ENCODE measurements at places on chromosomes 5 and 9. TPM values are rescaled to one million over a fixed set of nuclear protein-coding genes. Genes with fewer than 3 reads are reported as not detected.

The NAIP gene
- 4.6 TPM for total RNA-seq

The GFI1B gene
- not detected for total RNA-seq

The HACD4 gene
- 1.2 TPM for total RNA-seq

The SLC46A2 gene
- not detected for total RNA-seq

The SHLD3 gene
- 7.3 TPM for total RNA-seq

The GRIA1 gene
- total RNA-seq, result 0.50 TPM

The CXCL14 gene
- 52.5 TPM for total RNA-seq

The DDX4 gene
- not detected for total RNA-seq

DNA sequence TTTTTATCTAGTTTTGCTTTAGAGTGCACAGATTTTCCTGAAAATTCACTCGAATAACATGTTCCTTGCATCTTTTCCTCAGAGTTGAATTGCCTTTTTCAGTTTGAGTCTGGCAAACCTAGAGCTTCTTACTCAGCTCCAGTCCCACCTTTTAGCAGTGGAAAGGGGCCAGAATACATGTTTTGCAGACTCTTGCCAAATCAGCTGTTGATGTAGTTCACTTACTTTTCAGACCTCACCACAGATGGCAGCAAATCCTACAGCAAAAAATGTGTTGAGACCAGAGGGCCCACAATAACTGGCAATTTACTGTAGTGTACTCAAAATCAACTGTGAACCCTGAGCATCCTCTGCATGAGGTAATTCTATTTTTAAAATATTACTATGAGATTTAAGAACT is 545.2 kb upstream of the ACO1 start:
- no peak overlapping the region for H3K4me3 ChIP-seq
- no peak overlapping the region for H3K27ac ChIP-seq
- no peaks in the 10 kb centered on the region for H3K27me3 ChIP-seq
- no peaks in the 10 kb centered on the region for H3K4me1 ChIP-seq

DNA sequence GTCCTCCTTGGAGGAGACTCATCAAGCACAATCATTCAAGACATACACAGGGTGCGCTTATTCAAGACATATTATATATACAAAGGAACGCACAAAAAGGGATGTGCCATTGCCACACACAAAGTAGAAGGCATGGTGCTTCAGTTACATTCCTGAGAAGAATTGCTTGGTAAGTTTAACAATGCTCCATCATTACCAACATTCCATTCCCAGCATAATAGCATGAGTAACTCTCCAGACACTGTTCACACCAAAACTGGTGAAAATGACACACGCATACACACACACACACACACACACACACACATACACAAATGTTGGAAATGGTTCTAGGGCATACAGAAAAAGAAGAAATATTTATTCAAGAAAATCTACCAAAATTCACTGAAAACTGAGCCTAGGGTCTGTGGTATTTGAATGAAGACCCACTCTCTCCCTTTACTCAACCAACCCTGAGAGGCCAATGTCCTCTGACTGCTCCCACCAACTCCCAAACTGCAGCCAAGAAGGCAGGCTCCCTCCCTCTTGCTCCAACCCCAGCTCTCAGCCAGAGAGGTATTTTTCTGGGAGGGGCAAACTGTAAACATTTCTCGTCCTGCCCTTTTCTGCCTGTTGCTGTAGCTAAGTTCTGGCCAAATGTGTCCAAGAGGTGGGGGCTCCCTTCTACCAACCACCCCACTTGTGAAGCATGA is 19.9 kb downstream of the UGT3A1 start:
- H3K36me3 ChIP-seq, result no peaks in the 10 kb centered on the region
- H3K27ac ChIP-seq, result no peak overlapping the region
- no peaks in the 10 kb centered on the region for H3K27me3 ChIP-seq
- H3K4me3 ChIP-seq, result no peak overlapping the region
- H3K4me1 ChIP-seq, result no peaks in the 10 kb centered on the region

GRCh38 chr9:6305954-6306563 is 22.1 kb upstream of the TPD52L3 start:
- H3K4me1 ChIP-seq, result no peaks in the 10 kb centered on the region
- DNase-seq, result peak; percentile 38
- no peaks in the 10 kb centered on the region for H3K27me3 ChIP-seq
- no peak overlapping the region for H3K4me3 ChIP-seq
- H3K36me3 ChIP-seq, result no peaks in the 10 kb centered on the region

DNA sequence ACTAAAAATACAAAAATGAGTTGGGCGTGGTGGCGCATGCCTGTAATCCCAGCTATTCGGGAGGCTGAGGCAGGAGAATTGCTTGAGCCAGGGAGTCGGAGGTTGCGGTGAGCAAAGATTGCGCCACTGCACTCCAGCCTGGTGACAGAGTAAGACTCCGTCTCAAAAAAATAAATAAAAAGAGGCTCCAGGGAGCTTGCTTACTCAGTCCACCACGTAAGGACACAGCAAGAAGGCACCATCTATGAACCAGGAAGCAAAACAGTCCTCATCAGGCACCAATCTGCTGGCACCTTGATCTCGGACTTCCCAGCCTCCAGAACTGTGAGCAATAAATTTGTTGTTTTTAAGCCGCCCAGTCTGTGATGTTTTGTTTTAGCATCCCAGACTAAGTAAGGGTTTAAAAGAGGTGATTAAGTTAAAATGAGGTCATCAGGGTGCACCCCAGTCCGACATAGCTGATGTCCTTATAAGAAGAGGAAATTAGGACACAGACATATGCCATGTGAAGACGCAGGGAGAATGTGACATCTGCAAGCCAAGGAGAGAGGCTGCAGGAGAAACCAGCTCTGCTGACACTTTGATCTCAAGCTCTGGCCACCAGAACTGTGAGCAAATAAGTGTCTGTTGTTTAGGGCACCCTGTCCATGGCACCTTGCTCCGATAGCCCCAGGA is 45.9 kb downstream of the C9orf50 start:
- no peaks in the 10 kb centered on the region for H3K36me3 ChIP-seq
- H3K27ac ChIP-seq, result peak overlapping the region; percentile 3
- no peak overlapping the region for H3K4me3 ChIP-seq
- peaks cover 2% of the 10 kb centered on the region for H3K4me1 ChIP-seq

- no peak overlapping the region for H3K4me3 ChIP-seq
- no peaks in the 10 kb centered on the region for H3K27me3 ChIP-seq
- H3K4me1 ChIP-seq, result no peaks in the 10 kb centered on the region
- no peaks in the 10 kb centered on the region for H3K36me3 ChIP-seq
- H3K27ac ChIP-seq, result peak overlapping the region; percentile 35
- no peak for DNase-seq
These were observed 60.0 kb downstream of the RAB14 start for GRCh38 chr9:121141706-121142105.

- no peaks in the 10 kb centered on the region for H3K4me1 ChIP-seq
- peak; percentile 4 for DNase-seq
- no peaks in the 10 kb centered on the region for H3K27me3 ChIP-seq
These were observed 111.7 kb downstream of the AP3B1 start for GRCh38 chr5:78182838-78183237.

- no peak for DNase-seq
- H3K36me3 ChIP-seq, result no peaks in the 10 kb centered on the region
- no peaks in the 10 kb centered on the region for H3K27me3 ChIP-seq
- H3K4me1 ChIP-seq, result no peaks in the 10 kb centered on the region
- H3K27ac ChIP-seq, result no peak overlapping the region
These were observed 74.9 kb upstream of the RETREG1 start for GRCh38 chr5:16691731-16692130.

GRCh38 chr9:133958756-133959155 is 33.4 kb downstream of the VAV2 start:
- no peak for DNase-seq
- H3K36me3 ChIP-seq, result no peaks in the 10 kb centered on the region
- no peak overlapping the region for H3K4me3 ChIP-seq
- H3K27me3 ChIP-seq, result no peaks in the 10 kb centered on the region
- no peak overlapping the region for H3K27ac ChIP-seq
- peaks cover 41% of the 10 kb centered on the region for H3K4me1 ChIP-seq

DNA sequence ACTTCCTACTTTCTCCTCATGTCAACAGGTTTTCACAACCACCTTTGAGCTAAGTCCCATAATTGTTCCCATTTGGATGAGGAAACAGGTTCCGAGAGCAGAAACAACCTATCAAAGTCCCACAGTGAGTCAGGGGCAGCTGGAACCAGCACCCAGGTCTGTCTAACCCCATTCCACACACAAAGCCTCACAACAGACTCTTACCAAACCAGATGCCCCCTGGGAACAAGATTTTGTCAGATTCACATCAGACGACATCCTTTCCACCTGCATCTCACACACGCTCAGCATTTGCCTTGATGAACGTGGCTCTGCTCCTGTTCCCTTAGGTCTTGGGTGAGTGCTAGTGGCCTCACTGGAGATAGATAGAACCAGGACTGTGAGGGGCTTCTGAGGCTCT is 17.0 kb downstream of the SWI5 start:
- H3K27me3 ChIP-seq, result no peaks in the 10 kb centered on the region
- H3K36me3 ChIP-seq, result no peaks in the 10 kb centered on the region
- no peak overlapping the region for H3K4me3 ChIP-seq

DNA sequence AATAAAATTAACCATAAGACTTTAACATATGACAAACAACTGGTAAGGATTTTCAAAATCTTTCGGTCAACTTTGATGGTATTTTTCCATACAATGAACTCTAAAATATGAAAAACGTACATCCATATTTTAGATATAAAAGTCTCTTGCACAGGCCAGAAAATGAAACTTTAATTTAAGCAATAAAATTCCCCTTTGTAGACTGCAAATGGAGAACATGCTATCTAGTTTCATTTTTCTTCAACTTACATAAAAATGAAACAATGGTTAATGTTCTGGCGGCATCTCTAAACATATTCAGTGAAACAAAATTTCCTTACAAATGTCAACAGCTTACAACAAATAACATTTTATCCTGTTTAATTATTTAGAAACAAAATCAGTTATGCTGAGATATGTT is 84.0 kb downstream of the USP20 start:
- no peak overlapping the region for H3K27ac ChIP-seq
- no peak overlapping the region for H3K4me3 ChIP-seq
- no peaks in the 10 kb centered on the region for H3K4me1 ChIP-seq
- no peaks in the 10 kb centered on the region for H3K27me3 ChIP-seq

DNA sequence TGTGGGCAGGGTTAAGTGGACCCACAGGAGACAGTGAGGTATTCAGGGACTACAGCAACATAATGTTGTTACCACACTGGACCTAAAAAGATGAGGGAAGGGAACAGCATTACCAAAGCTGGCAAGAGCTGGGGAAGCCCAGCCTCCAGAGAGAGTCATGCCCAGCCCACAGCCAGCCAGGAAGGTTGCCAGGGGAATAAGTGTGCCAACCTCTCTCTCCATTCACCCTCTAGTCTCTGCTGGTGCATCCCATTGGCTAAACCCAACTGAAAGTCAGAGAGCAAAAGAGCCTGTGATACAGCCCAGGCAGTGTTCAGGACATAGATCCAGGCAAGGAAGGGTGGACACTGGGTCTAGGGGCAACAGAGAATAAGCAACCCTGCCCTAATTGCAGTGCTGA is 35.8 kb upstream of the AFAP1L1 start:
- H3K4me3 ChIP-seq, result no peak overlapping the region
- H3K27me3 ChIP-seq, result peaks cover 55% of the 10 kb centered on the region
- no peaks in the 10 kb centered on the region for H3K36me3 ChIP-seq
- no peak for DNase-seq
- H3K27ac ChIP-seq, result no peak overlapping the region

GRCh38 chr9:16817002-16817401 is 53.5 kb downstream of the BNC2 start:
- no peaks in the 10 kb centered on the region for H3K36me3 ChIP-seq
- no peak overlapping the region for H3K27ac ChIP-seq
- no peaks in the 10 kb centered on the region for H3K27me3 ChIP-seq
- H3K4me3 ChIP-seq, result no peak overlapping the region

DNA sequence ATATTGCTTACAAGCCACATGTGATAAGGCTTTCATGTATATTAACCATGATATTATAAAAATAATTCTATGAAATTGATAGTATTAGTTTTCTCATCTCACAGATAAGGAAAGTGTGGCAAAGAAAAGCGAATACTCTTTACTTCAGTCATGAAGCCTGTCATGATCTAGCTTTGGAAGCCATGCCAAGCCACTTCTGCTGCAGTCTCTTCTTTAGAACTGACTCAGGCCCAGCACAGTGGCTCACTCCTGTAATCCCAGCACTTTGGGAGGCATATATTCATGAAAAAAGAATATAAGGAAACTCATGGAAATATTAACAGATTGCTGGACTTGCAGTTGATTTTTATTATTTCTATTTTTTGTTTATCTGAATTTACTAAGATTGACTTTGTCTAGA is 42.9 kb upstream of the PJA2 start:
- H3K4me1 ChIP-seq, result peaks cover 8% of the 10 kb centered on the region
- H3K27me3 ChIP-seq, result no peaks in the 10 kb centered on the region
- H3K4me3 ChIP-seq, result no peak overlapping the region
- no peak overlapping the region for H3K27ac ChIP-seq
- H3K36me3 ChIP-seq, result no peaks in the 10 kb centered on the region
- no peak for DNase-seq

DNA sequence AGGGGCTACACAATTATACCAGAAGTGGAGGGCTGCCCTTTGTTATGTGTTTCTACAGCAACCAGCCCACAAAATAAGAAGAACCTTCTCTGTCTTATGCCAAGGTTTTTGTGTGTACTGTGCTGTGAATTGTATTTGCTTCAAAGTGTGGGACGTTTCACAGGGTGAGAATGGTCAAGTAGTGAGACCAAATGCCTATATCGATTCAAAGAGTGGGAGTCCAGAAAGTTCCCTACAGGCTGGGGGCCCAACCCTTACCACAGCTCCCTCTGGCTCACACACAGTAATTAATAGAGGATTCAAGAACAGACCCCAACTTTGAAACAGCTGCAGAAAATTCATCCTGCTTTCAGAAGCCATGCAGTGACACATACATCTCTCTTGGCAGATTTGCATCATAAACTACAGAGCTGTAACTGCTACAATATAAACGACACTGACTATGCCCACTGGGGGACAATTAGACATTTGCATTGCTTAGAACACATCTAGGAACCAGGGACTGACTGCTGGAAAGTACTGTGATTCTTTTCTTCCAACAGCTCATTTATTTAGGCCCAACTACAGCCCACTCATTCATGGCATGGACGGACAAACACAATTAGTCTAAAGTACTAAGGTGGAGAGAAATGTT is 12.8 kb downstream of the ENC1 start:
- peaks cover 47% of the 10 kb centered on the region for H3K4me1 ChIP-seq
- no peak overlapping the region for H3K4me3 ChIP-seq
- H3K36me3 ChIP-seq, result no peaks in the 10 kb centered on the region
- no peaks in the 10 kb centered on the region for H3K27me3 ChIP-seq
- no peak for DNase-seq
- H3K27ac ChIP-seq, result peak overlapping the region; percentile 38

GRCh38 chr5:33524476-33524875 is 83.7 kb downstream of the TARS1 start:
- no peak for DNase-seq
- no peaks in the 10 kb centered on the region for H3K4me1 ChIP-seq
- no peaks in the 10 kb centered on the region for H3K36me3 ChIP-seq
- no peaks in the 10 kb centered on the region for H3K27me3 ChIP-seq
- H3K4me3 ChIP-seq, result no peak overlapping the region

- no peak for DNase-seq
- H3K36me3 ChIP-seq, result no peaks in the 10 kb centered on the region
- no peak overlapping the region for H3K27ac ChIP-seq
- no peaks in the 10 kb centered on the region for H3K27me3 ChIP-seq
- H3K4me3 ChIP-seq, result no peak overlapping the region
These were observed 30.7 kb upstream of the CCNB1 start for GRCh38 chr5:69136293-69136692.

GRCh38 chr5:173663352-173664153 is 47.1 kb upstream of the BOD1 start:
- DNase-seq, result no peak
- no peaks in the 10 kb centered on the region for H3K27me3 ChIP-seq
- no peak overlapping the region for H3K27ac ChIP-seq
- H3K36me3 ChIP-seq, result no peaks in the 10 kb centered on the region
- H3K4me3 ChIP-seq, result no peak overlapping the region

- no peaks in the 10 kb centered on the region for H3K36me3 ChIP-seq
- no peak overlapping the region for H3K27ac ChIP-seq
- no peaks in the 10 kb centered on the region for H3K27me3 ChIP-seq
- H3K4me3 ChIP-seq, result no peak overlapping the region
- no peak for DNase-seq
These were observed 296.2 kb downstream of the ARHGEF28 start for GRCh38 chr5:73922224-73922623.
